ENCODE measurements at places on chromosomes 12 and 14.

- no peak for DNase-seq
These were observed 28.6 kb downstream of the CORO1C start for GRCh38 chr12:108702595-108703320.

- no peak for DNase-seq
These were observed 41.7 kb upstream of the ANO4 start for GRCh38 chr12:100752841-100753240.

DNA sequence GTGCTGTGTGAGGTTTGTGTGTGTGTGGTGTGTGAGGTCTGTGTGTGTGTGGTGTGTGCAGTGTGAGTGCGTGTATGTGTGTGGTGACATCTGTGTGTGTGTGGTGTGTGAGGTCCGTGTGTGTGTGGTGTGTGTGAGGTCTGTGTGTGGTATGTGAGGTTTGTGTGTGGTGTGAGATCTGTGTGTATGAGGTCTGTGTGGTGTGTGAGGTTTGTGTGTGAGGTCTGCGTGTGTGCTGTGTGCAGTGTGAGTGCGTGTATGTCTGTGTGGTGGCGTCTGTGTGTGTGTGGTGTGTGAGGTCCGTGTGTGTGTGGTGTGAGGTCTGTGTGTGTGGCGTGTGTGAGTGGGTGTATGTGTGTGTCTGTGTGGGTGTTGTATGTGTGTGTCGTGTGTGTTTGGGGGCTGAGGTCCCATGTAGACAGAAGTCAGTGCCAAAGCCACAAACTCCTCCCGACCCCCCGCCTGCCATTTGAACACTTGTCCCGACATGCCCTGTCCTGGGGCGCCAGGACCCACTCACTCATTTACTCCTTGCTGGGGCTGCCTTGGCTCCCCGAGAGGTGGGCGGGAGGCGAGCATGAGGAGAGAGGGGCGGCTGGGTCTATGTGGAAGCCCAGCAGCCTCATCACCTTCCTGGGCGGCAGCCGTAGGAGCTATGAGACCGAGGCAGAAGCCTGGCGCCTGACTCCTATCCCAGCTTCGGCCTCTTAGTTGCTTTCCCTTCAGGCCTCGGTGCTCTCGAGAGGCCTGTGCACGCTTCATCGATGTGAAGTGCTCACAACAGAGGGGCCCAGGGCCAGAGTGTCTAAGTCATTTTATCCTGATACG, 20.5 kb downstream of the RILPL1 start:
- DNase-seq, result no peak

DNA sequence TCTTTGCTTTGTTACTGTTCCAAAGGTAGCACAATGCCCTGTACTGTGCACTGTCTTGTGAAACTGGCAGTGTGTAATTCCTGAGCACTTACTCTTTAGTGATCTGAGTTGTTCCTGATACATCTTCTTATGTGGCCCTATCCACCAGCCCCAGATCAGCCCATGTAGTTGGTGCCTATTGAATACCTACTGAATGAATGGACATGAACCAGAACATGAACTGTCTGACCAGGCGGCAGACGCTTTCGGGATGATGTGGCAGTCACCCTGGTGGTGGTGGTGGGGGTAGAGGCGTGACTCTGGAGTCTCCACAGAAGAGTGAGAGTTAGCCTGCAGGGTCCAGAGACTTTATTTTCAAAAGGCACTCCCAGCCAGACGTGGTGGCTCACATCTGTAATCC, 46.6 kb upstream of the PAPOLA start:
- DNase-seq, result no peak

GRCh38 chr12:105733579-105733978, 403.1 kb downstream of the C12orf75 start:
- DNase-seq, result no peak

DNA sequence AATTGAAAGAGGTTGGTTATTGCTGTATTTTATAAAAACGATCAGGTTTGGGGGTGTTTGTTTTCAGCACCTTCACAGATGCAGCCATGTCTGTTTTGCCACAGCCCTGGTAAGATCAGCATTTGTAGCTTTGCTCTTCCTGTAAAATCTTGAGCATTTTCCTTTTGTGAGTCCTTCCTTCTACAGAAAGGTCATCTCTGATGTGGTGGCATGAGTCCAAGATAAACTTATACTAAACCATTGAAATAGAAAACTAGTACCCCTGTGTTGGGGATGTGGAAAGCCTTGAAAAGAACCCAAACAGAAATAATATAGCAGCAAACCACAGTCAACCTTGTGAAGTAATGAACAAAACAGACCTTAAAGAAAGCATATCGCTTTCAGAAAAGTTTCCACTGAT, 85.5 kb downstream of the TGFB3 start:
- DNase-seq, result no peak

DNA sequence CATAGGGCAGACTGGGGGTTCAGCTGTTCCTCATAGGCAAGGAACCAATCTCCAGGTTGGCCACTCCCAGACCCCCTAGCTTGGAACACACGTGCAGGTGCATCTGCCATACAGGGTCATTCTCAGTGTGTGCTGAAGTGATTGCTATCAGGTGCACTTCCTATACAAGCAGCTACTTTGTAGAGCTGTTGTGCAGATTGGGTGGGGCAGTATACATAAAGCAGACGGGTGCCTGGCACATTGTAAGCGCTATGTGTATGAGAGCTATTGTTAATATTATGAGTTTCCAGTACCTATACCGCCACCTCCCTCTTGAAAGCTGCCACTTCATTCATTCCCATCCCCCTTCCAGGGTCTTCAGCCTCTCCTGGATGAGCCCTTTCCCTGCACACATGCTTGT, 17.3 kb downstream of the IRF2BPL start:
- no peak for DNase-seq

DNA sequence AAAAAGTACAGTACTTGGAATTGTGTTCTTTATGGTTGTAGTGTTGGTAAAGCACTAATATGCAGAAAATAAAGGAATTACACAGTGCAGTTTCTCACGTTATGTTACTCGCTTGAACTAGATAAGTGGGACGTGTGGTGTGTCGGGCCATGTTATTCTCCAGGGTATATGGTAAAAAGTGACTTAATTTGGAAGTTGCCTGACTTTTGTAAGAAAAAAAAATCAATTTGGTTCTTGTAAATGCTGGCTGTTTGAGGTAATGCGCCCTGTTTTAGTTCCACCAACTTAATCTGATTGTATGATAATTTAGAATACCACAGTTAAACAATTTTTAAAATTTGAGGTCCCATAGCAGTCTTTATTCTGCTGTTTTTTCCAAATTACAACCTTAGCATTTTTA, 4.1 kb downstream of the ARF6 start:
- no peak for DNase-seq

DNA sequence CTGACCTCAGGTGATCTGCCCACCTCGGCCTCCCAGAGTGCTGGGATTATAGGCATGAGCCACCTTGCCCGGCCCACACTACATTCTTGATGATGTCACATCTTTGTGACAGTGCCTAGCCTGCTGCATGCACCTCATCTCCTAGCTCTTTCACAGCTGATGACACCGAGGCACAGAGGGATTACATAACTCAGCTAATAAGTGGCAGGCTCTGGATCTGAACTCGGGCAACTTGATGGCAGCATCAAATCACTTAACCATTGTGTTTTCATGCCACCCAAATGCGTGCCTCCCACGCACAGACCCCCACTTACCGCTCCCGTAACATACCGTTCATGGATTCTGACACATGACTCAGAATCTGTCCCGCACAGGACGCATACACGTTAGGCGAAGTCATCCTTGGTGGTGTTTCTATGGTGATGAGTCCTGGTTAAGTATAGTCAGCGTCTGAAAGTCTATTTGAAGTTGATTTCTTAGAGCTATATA, 7.4 kb downstream of the TMEM120B start:
- no peak for DNase-seq

DNA sequence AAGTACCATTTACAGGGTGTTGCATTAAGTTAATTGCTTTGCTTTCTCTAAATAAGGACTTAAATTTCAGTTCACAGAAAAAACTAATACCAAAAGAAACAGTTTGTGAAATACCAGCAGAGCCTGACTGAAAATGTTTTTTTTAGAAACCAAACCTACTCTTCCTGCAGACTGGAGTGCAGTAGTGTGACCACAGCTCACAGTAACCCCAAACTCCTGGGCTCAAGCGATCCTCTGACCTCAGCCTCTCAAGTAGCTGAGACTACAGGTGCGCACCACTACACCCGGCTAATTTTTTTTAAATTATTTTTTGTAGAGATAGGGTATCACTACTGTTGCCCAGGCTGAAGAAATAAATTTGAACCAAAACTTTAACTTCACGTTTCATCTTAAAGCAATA, 103.5 kb upstream of the PLEKHA5 start:
- DNase-seq, result no peak

DNA sequence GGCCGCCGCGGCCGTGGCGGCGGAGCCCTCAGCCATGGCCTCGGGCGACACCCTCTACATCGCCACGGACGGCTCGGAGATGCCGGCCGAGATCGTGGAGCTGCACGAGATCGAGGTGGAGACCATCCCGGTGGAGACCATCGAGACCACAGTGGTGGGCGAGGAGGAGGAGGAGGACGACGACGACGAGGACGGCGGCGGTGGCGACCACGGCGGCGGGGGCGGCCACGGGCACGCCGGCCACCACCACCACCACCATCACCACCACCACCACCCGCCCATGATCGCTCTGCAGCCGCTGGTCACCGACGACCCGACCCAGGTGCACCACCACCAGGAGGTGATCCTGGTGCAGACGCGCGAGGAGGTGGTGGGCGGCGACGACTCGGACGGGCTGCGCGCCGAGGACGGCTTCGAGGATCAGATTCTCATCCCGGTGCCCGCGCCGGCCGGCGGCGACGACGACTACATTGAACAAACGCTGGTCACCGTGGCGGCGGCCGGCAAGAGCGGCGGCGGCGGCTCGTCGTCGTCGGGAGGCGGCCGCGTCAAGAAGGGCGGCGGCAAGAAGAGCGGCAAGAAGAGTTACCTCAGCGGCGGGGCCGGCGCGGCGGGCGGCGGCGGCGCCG, 381 bp downstream of the YY1 start:
- DNase-seq, result no peak

DNA sequence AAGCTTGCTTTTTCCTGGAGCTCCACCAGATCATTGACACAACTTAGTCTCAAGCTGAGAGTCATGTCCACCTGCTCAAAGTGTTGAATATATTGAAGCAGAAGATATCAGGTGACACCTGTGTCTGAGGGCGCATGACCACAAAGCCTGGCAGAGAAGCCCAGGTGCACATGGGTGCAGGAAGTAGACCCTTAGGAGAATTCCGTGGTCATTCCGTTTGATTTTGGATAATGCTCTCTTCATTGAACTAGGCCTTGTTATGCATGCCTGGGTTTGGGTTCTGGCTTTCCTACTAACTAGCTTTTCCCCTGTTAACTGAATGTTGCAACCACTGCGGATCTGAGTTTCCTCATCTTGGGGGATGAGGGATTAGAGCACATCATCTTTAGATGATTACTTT, 7.1 kb downstream of the ARHGDIB start:
- no peak for DNase-seq

DNA sequence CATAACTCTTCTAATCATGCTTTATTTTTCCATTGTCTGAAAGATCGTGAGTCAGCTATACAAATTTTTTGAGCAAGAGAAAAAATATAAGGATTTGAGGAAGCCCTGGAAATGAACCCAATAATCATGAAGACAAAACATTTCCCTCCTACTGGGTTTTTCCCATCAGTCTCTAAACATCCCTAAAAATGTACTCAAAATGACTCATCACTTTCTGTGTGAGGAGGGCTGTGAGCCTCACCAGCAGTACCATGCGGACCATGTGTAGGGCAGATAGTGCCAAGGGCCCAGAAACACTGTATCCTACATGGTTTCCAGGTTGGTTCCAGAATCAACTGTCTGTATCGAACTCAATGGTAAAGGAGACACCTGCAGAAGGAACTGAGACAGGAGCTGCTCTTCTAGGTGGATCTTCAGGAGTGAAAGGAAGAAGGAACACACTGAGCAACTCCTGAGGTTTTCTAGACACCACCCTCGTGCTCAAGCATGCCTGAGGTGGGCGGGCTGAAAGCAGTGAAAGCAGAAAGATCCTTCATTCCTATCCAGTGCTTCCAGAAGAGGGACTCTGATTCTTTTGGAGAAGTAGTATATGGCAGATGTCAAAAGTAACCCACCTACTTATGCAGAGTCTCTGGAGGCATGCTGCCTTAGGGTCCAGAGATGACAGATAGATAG, 48.6 kb upstream of the RHOJ start:
- no peak for DNase-seq

DNA sequence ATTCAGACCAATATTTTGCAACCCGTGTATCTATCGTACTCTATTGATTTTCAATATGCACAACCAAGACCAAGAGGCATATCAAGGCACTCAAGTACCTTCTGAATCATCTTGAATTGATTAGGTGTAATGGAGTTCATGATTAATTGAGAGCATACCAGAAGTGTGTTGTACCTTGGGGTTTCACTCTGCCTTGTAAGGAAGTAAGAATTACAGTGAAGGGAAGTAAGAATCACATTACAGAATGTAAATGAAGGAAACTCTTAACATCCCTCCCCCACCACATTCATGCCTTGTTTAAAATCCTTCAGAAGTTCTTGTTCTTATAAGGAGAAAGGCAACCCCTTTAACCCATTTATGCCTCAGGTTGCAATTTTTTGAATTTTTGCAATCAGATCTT, 5.4 kb upstream of the MGAT4C start:
- DNase-seq, result no peak

DNA sequence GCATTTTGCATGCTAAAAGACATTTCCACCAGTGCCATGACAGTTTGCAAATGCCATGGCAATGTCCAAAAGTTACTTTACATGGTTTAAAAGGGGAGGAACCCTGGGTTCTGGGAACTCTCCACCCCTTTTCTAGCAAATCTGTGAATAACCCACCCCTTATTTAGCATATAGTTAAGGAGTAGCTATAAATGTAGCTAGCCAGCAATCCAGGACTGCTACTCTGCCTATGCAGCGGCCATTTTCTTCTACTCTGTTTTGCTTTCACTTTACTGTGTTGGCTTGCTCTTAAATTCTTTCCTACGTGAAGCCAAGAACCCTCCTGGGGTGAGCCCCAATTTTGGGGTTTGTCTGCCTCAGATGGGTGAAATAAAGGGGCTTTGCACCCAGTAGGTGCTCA, 141.0 kb downstream of the PTPN11 start:
- DNase-seq, result no peak

DNA sequence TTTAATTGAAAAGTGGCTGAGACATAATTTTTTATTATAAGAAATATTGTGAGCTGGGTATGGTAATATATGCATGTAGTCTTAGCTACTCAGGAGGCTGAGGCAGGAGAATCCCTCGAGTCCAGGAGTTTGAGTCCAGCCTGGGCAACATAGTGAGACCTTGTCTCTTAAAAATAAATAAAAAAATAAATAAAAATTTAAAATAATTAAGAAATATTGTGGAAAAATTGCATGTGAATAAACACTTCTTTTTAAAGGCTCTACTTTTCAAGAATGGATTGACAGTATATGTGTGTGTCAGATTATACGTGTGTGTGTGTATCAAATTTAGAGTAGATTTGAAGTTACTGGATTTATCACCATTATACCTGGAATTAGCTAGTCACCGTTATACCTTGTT, 43.2 kb downstream of the ERC1 start:
- DNase-seq, result no peak

DNA sequence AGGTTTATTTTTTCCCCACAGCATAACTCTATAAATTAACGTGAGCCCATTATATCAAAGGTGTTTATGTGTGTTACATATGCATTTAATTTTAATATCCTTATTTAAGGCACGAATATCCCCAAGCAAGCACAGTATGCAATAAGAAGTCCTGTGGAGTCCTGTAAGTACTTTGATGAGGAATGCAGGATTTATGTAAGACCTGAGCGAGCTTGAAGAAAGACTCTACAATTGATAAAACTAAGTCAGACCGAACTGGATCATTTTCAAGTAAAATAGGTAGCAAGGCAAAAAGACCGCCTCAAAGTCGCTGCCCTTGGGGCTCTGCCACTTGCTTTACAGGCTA, 755 bp downstream of the SLC25A21 start:
- DNase-seq, result no peak
